ENCODE measurements at places on chromosomes 1 and 21.

DNA sequence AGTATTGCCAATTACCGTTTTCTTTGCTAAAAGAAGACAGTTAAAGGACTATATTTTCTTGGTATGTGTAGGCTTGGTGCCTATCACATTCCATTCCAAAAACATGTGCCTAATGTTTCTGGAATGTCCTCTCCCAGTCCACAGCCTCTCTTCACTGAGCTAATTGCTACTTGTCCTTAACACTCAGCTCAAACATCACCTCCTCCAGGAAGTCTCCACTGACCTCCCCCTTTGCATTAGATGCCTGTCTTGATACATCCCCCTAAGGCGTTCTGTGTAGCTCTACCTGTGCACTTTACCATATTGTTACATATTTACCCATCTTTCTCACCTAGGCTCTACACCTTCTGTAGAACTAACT is 195.6 kb upstream of the CAMK1G start:
- DNase-seq: no peak

DNA sequence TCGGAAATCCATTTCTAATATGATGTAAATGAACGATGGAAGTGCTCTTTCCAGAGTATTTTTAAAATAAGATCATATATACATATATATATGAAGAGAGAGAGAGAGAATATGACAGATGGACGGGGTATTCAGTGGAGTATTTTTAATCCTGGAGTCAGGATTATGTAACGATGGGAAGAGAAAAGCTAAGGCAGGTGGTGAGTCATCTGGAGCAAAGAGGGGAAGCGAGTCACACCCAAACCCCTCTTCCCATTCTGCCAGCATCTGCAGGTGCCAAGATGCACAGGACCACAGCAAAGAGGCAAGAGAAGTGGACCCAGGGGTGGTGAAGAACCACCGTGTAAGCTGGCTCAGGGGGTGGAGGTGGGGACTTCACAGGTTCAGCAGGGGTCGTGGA is 102.7 kb upstream of the GRIK3 start:
- no peak for DNase-seq

DNA sequence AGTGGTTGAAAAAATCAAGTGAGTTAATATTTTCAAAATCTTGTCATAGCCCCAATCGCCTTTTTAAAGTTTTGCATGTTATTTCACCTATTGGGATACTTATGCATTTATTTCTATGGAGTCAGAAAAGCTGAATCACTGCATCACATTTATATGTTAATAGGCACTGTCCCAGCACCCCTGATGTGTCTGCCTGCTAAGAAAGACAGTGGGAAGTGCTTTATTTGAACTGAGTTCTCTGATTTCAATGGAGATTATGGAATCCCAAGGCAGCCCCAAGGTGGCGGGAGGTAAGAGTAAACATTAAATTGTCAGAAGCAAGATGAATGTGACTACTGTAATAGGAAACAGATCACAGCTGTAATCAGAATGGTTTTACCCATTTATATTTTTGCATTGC is 2225.7 kb downstream of the NCAM2 start:
- DNase-seq: no peak

DNA sequence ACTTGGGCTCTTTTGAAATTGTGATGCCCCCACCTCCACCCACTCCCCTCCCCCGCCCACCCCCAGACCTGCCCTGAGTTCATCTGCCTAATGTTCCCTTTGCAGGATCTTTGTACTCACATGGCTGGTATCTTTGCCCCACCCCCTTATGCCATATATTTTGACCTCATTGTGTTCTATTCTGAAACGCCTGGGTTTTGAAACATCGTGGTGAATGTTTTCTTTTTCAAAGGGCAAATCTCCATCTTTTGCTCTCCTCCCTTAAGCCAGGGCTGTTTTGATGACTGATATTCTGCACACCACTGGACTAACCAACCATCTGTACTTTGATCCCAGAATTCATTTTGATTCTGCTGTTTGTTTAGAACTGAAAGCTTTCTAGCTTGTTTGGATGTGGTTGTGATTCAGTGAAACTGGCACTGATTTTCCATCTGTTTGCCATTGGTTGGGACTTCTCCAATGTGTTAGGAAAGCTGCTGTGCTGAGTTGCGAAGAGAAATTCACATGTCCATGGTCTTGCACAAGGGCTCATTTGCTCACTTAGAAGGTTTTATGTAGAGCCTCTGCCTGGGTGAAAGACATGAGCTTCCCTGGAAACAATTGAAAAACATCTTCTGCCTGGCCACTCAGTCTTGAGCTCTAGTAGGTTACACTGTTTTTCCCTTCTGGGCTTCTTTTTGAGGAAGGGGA is 16.5 kb downstream of the SMAP2 start:
- no peak for DNase-seq

GRCh38 chr1:81733480-81733879 is 67.3 kb upstream of the ADGRL2 start:
- no peak for DNase-seq

DNA sequence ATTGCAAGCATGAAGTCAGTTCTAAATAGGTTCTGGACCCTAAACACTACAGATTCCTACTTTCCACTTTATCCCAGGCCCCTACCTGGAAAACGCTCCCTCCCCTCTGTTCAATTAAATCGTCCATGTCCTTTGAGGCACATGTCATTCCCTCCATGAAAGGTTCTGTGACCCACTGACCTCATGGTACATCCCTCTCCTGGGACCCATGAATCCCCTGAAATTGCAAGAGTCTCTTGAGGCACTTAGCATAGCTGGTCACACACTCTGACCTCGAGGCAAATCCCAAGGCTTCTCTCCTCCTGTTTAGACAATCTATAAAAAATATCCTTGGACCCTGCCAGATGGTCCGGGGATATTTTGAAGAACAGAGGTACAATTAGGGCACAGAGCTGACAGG is 34.3 kb upstream of the KRTAP19-8 start:
- no peak for DNase-seq

DNA sequence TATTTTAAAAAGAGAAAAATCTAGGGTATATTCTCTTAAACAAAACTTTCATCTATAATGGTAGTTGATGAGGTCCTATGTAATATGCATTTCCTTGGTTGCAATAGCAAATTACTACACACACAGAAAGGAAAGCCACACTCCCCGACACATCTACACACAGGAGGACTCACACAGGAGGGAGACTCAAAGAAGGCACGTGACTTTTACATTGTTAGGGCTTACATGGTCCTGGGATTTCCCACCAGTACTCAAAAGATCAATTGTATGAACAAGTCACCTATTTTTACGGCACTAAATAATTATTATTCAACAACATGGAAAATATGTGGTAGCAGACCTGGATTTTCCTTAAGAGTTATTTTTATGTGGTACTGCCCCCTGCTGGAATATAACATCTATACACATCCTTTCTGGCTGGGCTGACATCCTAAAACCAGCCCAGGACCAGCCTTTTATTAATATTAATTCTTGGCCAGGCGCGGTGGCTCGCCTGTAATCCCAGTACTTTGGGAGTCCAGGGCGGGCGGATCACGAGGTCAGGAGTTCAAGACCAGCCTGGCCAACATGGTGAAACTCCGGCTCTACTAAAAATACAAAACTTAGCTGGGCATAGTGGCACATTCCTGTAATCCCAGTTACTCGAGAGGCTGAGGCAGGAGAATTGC is 33.9 kb upstream of the LGALS8 start:
- DNase-seq: no peak

DNA sequence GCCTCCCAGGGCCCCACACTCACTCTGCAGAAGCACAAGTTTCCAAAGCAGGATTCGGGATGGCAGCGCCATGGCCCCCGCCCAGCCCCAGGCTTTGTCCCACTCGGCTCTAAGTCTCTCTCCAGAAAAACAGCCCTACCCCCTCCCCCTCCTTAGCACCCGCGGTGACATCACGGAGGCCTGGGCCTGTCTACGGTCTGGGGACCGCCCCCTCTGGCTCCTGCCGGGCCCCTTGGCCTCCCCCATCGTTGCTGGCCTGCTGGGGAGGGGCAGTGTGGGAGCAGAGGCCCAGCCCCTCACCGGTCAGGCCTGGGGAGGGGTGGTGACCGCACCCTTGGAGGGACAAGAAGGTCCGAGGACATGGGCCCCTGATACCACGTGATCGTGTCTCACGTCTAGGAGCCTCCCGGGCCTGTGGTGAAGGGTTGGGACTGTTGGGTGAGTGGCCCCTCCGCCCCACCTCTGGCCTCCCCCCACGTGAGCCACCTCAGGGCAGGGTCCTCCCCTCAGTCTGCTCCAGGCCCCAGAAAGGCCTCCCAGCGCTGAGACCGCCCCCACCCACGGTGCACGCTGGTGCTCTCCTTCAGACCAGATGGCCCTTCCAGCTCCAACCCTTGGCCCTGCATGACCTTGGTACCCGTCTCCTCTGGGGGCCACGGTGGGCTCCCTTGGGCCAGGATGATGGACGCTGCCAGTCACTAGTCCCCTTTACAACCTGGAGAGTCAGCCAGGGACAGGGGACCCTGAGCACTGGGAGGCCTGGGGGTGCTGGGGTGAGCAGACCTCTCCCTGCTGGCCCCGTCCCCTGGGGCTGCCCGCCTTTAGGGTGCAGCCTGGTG is at the start of gene MXRA8:
Gene MXRA8 (minus strand): TSS at position 123 of the 839 bp plus-strand sequence. CDS start 51 bp downstream, at position 72.
- DNase-seq: no peak

DNA sequence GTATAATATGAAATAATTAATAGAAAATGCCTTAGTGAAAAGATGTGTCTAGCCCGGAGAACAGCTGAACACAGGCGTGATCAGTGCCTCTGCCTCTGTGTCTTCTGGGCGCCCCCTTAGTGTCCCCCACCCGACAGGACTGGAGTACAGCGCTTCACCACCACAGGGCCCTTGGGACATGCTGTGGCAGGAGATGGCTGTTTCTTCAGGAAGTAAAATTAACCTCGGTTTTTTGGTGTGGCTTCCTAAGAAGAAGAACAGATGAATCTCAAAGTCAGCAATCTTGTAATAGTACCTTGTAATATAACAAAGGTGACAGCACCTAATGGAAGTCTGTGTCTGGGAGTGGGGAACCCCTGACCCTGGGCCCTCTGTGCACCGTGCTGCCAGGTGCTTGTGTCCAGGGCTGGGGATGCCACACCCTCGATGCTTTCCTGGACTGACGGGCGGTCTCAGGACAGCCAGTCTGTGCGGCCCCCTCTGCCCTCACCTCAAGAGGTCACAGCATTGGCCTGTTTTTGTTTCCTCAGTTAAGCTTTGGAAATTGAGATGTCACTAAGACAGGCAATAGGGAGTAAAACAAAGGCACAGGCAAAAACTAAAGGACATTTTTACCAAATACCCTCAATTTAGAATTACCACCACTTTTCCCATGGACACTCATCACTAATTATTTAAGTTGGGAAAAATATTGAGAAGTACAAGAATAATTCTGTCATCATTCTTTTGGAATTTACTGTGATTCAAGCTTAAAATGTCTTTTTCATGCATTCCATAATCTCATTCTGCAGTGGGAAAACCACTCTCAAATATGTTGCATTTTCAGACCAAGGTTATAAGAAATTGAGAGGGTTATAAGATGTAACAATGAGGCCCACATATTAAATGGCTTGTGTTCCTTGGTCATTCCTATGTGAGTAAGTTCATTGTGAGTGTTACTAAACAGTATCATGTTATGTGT is 79.3 kb downstream of the ADARB1 start:
- no peak for DNase-seq

DNA sequence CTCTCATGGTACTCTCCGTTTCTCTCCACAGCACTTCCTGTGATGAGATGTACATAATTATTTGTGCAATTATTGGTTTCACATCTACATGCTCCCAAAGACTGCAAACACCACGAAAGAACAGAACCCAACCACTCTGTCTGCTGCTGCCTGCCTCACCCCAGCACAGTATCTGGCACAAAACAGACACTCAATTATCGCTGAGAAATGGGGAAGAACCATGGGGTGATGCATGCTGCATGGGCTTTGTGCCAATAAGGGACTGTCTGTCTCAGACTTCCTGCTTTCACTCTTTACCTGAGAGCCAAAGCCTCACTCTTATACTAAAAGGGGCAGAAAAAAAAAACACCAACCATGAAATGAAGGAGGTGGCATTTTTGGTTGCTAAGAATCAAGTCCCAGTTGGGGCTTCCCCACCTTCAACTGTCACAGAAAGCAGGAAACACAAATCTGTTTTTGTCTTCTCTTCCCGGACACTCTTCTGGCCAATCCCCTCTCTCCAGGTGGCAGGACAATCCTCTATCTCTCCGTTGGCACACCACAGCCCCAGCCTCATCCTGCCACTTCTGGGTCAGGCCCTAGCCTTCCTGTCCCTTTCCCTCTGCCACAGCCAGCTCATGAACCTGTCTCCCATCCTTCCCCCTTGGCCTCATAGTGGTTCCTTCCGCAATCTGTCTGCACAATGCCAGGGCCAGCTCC is 82.0 kb downstream of the TGFBR3 start:
- DNase-seq: peak; percentile 63

- no peak for DNase-seq
Observed at GRCh38 chr1:153733970-153734369, 6.1 kb downstream of the INTS3 start.
